Large intestine (tissue), 12 donors: ENCODE measurements at places on chromosomes 2 and 18.

DNA sequence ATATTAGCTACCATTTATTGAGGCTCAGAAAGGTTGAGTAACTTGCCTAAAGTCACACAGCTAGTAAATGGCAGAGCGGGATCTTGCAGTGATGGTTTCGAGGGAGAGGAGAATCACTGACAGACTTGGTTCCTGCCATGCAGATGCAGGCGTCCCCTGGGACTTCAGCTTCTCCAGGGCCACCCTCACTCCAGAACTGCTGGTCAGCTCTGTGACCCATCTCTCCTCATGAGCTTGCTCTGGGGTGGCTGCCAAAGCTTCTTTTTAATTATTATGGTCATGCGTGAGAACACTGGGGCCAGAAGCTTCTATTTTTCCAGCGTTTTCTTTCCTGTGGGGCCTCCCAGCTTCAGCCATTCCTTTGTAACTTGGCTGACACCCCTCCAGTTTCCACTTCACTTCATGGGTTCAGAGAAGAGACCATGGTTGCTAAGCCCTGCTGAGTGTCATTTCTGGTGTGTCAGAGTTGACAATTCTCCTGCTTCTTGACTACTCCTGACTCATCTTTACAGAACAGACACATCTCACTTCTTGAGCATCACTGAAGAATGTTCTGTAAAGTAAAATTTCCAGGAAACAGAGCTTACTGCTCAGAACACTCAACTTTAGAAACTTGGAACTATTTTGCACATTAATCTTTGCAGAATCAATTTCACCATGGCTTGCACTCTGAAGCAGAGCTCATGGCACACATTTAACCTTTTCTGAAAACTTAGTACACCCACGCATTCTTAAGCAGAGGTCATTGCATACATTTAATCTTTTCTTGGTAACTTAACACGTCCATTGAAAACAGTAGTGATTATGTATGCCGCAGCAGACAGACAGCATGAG is 70.4 kb downstream of the IL1R2 start:
- no peak for DNase-seq

DNA sequence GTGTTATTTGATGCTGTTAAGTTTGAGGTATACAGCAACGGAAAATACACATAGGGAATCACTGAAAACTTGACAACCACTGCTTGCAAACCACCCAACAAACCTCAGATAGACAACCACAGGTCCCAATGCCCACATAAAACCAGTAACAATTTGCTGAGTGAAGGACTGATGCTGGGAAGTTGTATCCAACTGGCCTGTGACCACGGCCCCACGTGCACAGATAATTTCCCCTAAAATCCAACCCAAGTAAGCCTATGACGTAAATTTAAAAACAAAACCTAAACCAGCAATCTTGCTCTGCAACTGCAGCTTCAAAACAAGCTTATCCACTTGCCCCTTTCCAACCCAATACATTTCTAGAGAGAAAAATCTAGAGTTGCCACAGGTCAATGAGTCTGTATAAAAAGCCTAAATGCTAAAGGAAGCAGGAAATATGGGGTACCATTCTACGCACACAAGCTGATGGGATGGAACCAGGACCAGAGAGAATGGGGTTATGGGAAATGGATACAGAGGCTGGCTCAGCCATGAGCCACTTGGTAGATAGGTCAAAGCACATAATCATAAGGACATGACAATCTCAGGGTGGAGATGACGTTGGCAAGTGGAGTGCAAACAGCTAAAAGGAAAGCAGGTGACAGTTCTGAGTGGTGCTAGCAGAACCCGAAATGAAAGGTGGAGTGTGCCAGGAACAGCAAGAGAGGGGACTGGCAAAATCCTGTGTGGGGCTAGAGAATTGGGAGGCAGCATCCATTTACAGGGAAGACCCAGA is 27.8 kb upstream of the CREB1 start:
- DNase-seq, result no peak

- no peak for DNase-seq
Measured at GRCh38 chr2:138780446-138780880, 273 bp upstream of the NXPH2 start.

DNA sequence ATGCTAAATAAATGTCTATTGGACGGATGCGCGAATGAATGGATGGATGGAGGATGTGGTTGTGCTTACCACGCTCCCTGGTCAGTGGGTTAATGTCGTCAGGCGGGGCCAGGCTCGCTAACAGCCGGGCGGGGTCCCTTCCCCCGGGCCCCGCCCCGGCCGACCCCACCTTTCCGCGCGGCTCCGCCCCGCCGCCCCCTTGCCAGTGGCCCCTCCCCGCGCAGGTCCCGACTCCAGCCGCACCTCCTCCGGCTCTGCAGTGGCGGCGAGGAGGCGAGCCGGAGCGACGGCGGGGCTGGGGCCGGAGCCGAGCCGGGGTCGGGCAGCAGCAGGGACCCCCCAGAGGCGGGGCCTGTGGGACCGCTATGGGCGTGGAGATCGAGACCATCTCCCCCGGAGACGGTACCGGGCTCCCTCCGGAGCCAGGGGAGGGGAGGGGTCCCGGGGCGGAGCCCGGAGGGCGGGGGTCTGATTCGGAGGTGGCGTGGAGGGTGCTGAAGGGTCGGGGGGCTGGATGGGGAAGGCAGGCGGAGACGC is at the start of gene FKBP1B:
FKBP1B (plus strand) TSS at position 257 of the 537 bp plus-strand sequence; CDS start at position 366, 109 bp downstream.
- DNase-seq, result peak; percentile 26

- no peak for DNase-seq
Measured at GRCh38 chr2:12051831-12052230, 305.4 kb downstream of the LPIN1 start.

DNA sequence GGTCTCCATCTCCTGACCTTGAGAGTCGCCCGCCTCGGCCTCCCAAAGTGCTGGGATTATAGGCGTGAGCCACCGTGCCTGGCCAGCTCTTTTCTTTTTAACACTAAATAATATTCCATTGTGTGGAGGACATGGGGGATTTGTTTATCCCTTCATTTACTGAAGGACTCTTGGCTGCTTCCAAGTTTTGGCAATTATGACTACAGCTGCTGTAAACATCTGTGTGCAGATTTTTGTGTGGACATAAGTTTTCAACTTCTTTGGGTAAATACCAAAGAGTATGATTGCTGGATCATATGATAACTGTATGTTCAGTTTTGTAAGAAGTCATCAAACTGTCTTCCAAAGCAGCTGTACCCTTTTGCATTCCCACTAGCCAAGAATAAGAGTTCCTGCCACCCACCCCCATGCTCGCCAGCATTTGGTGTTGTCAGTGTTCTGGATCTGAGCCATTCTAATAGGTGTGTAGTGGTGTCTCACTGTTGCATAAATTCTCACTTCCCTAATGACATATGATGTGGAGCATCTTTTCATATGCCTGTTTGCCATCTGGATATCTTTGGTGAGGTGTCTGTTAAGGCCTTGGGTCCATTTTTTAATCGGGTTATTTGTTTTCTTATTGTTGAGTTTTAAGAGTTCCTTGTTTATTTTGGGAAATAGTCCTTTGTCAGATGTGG is 52.2 kb downstream of the TNFRSF11A start:
- no peak for DNase-seq

DNA sequence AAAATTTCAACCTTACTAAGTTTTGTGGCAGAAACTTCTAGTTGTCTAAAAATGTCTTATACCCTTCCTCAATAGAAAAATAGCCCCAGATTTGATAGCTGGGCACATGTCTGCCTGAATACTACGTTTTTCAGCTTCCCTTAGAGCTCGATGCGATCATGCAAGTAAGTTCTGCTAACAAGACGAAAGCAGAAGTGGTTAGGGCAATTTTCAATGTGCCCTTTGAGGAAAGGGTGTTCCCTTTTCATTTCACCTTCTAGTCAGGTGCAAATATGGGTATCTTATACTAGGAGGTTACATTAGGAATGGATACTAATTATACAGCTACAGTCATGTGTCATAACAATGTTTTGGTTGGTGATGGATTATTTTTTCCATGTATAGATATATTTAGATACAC is 1572.1 kb upstream of the LRRTM1 start:
- DNase-seq, result no peak

DNA sequence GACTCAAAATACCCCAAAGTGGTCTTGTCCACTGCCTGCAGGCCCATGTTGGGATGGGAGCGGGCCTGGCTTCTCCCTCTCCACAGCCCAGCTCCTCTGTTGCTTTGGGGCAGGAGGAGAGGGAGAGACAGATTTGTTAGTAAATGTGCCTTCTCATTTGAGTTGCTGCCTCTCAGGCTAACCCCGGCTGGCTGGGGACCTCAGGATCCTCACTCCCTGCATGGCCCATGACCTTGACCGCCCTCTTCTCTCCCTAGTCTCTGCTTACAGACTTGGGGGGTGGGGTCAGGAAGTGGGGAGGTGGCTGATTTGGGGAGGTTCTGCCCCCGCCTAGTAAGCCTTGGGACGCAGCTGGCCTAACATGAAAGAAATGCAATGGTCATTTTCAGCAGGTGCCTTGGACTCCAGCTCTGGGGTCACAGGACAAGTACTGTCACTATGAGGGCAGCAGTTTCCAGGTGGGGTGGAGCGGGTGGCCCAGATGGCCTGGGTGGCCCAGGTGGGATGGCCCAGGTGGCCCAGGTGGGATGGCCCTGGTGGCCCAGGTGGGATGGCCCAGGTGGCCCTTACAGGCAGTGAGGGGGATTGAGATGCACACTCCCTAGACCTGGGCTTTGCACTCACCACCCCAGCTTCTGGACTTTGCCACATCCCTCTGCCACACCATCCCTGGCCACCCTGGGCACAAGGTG is 24.1 kb downstream of the HJURP start:
- DNase-seq, result no peak

DNA sequence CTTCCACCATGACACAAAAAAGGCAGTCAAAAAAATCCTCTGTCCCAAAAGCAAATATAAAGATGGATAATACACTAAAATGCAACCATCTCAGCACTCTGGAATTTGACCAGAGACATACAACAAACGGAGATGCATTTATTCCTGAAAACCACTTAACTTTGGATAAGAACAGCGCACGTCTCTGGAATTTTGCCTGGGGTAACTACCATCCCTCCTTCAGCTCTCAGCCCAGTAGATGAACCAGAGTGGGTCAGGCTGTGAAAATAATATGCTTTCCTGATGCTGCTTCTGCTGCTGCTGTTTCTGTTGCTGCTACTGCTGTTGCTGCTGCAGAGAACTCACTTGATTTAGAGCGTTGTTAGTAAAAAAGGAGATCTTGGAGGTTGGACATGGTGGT is 133.8 kb upstream of the ACVR2A start:
- no peak for DNase-seq

DNA sequence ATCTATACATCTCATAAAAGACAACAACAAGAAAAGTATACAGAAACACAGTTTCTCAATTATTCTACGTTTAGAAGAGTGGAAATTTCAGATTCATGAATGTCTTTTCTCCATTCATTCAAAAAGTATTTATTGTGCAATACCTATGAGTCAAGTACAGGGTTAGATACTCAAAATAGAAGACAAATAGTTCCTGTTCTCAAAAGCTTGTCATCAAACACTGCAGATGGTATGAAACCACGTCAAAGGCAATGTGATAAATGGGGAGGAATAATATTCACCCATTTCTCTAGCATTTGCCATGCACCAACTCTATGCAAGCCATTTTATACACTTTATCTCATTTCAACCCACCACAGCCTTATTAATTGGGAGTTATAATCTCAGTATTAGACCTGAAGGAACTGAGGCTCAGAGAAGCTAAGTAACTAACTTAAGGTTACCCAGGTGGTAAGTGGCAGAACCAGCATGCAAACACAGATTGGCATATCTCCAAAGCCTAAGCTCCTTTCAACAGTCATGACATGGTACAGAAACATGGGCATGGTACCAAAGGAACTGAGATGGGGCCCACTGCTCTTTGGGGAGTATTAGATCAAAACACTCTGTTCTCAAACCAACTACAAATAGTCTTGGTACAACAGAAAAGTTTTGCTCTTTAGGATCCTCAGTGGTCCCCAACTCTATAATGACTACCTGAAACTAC is 67.2 kb upstream of the NPAS2 start:
- DNase-seq, result no peak

DNA sequence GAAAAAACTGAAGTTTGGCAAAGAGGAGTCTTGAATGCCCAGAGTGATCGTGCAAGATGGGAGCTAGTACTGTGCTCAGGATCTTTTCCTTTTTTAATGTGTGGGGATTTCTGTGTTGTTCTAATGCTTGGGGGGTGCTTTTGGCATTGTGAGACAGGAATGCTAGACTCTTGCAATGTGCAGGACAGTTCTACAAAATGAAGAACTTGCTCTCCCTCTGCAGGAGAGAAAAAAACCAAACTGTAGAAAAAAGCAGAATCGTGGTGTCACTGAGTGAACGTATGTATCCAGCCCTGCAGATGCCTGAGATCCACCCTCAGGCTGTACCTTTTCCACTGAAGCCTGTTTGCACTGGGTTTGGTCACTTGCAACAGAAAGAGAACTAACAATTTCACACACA is 12.1 kb upstream of the TTC39C start:
- DNase-seq, result no peak

DNA sequence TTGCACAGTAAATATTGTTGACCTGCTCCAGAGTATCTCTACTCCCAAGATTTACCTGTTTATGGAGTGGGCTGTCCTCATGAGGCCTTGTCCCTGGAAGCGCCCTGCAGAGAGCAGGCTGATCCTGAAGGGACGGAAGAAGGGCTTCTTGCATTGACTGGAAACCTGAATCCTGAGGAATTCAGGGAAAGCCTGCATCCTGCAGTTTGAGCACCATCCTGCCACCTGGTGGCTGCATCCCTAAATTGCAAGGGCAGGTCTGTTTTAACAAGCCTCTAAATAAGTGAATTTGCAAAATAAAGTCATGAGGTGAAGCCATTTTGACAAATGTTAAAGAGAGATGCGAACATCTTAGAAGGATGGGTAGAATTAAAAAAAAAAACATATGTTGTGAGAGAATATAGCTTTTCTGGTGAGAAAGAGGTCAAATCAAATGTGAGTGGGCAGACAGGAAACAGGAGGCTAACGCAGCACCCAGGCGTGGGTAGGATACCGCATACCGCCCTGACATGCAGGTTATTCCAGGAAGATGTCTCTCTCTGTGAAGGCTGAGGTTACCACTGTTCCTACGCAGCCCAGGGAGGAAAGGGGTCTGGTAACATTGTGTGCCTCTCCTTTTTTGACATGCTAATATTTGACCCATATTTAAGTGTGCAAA is 754.9 kb downstream of the RNF144A start:
- peak; percentile 27 for DNase-seq

GRCh38 chr2:62996534-62997186 is 54.0 kb upstream of the OTX1 start:
- no peak for DNase-seq

DNA sequence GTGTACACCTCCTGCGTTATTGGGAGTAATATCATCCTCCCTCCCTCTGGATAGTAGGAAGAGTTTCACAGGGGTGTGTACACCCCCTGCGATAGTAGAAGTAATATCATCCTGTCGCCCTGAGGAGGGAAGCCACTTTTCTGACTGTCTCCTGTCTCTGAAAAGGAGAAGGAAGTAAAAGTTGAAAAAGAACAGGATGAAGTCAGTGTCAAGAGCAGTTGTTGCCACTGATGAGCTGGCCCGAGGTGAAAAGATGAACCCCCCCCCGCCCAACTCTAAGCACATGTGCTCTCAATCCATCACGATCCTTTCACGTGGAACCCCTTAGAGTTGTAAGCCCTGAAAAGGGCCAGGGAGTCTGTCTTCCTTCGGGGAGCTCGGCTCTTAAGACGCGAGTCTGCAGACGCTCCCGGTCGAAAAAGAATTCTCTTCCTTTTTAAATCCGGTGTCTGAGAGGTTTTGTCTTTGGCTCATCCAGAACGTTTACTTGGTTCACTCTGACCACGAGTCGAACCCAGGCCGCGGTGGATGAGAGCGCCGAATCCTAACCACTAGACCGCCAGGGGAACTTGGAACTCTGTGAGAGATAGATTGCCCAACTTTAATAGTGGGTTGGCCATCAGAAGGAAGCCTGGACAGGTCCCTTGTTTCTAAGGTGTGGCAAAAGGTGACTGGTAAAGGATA is 22.4 kb upstream of the NAGK start:
- DNase-seq, result no peak
